SK-N-SH treated with all-trans-retinoic acid at 6 μM for 48 hours (cell line): ENCODE measurements at places on chromosomes 3 and 15.

- no peak for ATAC-seq
Observed at GRCh38 chr15:29233566-29233965, 36.1 kb downstream of the NSMCE3 start.

GRCh38 chr15:73891328-73892315 lies 18.3 kb downstream of the TBC1D21 start:
- no peak for ATAC-seq

- ATAC-seq = peak; percentile 70
Observed at GRCh38 chr3:134651347-134652041, 672 bp upstream of the KY start.

GRCh38 chr3:122357828-122358702 lies 25.0 kb downstream of the MIX23 start:
- ATAC-seq = peak; percentile 75

- no peak for ATAC-seq
Observed at GRCh38 chr3:10722911-10723310, 93.1 kb upstream of the SLC6A11 start.

DNA sequence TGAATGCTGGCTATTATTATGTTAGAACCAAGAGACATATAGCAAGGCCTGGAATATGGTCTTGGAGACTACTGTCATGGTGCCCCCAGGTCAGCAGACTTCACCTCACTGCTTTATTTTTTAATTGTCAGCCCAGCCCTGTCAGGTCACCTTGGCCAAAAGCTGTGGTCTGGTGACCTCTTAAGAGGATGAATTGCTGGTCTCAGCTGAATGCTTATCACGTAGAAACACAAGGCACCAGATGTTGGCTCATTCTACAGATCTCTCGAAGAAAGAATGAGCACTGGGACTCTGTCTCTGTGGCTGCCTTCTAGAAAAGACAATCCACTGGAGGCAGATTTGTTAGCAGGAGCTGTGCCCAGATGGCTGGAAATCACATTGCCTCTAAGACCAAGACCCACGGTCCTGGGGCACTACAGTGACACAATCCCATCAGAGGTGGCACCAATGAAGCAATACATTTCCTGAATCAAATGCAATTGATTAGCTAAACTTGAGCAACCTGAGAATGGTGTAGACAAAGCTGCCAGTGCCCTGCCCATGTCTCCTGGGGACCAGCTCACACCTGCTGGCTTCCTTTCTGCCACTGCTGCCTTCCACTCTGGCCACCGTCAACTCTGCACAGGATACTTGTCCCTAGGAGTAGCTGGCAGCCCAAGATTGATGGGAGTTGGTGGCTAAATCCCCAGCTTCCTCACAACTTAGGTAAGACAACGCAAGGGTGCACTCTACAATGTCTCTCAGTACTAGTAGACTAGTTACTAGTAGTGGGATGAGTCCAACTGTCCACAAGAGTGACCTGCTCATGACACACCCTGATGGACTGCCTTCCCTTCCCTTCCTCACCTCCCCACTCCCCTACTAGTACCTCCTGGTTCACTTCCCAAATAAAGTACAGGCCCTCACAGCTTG lies 384.9 kb upstream of the PROK2 start:
- no peak for ATAC-seq

DNA sequence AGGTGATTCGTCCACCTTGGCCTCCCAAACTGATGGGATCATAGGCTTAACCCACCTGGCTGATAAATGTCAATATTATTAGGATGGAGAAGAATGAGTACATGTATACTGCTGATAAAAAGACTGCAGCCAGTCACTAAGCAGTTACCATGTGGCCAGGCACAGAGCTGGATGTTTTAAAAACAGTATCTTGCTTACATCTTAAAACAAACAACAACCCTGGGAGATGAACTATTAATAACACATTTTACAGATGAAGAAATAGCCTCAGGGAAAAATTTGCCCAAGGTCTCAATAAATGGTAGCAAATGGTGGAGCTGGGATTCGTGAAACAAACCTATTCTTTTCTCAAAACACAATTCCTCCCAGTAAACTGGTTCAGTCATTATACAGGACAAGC lies 18.1 kb downstream of the IL17RD start:
- no peak for ATAC-seq

DNA sequence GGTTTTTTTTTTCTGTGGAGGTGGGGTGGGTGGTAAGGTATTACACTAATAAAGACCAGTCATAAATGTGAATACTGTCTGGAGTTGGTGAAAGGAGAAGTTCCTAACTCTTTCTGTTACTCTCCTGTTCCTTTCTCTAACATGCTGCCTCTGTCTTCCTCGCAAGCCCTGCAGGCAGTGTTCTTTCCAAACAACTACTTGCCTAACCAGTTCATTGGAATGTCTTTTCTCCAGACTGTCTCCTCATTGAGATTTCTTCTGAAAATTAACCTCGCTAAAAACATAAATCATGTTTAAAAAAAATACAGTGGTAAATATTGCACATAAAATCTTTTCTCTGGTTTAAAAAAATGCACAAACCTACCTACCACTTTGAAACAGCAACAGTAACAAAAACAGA lies 135.2 kb downstream of the TP63 start:
- ATAC-seq = no peak

DNA sequence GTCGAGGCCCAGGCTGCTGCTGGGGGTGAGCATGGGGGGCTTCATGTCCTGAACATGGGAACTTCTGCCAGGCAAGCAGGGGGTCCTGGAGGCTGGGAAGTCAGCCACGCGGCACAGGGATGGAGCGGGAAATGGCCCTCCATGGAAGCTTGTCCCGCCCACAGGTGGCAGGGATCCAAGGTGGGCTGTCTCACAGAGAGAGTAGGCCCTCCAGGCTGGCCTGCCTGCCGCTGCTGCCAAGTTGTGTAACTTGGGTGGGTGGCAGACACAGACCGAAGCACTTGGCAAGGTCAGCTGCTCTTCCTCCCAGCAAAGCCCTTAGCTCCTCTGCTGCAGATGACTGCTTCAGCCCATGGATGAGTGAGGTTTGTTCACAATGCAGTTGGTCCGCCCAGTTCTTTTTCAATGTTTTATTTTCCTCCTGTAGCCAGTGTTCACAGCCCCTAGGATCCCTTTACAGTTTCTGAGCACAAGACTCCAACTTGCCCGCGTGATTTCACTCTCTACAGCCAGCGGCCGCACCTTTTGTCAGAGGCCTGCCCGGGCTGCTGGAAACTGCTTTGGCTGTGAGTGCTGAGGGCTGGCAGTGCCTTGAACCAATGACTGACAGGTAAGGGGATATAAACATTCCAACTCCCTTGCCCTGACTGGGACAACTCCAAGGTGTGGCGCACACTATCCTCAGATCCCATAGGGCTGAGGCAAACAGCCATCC lies 26.7 kb downstream of the HCN4 start:
- no peak for ATAC-seq

GRCh38 chr3:175378348-175378747 lies 519.2 kb downstream of the NAALADL2 start:
- ATAC-seq = no peak

DNA sequence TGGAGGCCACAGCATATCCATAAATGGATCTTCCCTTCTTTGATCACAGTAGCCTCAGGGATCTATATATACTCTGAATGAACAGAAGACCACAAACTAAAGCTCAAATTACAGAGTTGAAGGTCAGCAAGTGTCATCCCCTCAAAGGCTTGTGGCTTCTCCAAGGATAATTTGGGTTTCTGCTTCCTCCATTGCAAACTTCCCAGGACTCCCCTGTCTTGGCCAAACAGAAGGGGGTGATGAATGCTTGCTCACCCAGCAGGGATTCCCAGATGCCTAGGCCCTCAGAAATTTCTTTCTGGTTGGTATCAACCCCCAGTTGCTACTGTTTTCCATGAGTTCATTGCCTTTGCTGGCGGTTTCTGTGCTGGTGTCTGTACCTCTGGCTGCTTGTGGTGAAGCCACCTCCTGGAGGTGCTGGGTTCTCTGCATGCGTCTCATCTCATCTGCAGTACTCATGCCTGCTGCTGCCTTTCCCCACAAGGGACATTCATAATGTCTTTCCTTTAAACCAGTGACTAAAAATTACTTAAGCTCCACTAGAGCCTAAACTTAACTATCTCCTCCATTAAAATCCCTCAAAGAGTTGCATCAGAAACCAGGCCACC lies 17.7 kb downstream of the ENTPD3 start:
- no peak for ATAC-seq

- no peak for ATAC-seq
Observed at GRCh38 chr3:181687190-181687589, 24.5 kb upstream of the SOX2 start.

- no peak for ATAC-seq
Observed at GRCh38 chr15:77032052-77032646, 37.2 kb downstream of the PSTPIP1 start.

GRCh38 chr3:171614318-171614921 lies 154.2 kb upstream of the TNIK start:
- ATAC-seq = no peak

DNA sequence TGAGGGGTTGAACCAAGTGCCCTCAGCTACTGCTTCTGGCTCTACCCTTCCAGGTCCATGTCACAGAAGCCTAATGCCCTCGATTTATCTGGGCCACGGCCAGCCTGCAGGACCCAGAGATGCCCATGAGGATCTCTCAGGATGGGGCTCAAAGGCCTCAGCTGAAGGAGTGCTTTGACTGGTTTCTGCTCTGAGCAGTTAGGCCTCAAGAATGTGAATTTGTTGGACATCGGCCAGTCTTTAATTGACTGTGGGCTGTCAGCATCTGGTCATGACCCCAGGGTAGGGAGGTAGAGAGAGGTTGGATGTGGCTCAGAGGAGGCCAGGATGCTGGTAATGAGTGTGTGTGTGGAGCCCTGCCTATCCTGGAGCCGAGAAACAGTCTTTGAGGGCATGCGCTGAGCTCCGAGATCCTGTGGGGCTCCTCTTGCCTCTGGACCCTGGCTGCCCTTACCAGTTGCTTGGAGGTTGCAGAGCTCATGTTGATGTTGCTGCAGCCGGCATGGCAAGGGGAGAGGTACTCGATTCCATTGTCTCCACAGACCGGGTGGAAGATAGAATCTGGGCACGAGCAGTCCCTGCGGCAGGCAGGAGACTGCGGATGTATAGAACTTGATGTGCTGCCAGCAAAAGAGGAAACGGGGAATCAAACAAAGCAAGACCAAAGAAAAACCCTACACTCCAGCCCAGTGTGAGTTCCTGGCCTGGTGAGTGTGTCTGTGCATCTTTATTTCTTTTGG lies 49.1 kb upstream of the RAB6B start:
- ATAC-seq = peak; percentile 82

GRCh38 chr3:80733522-80734176 lies 965.9 kb upstream of the ROBO1 start:
- ATAC-seq = no peak

DNA sequence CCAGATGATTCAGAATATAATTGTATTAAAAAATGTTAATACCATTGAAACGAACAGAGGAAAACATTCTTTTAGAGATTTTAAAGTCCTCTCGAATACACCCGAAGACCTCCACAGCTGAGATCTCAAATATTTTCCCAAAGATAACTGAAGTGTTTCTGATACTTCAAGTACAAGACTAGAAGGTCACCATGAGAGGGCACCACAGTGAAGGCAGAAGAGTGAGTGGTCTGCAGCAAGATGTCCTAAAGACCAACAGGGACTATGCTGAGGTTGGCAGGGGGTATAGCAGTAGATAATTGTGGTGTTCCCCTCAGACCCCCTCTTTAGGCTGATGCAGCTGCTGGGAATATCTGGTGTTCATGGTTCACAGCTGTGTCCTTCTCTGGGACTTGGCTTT lies 156.5 kb downstream of the PDCD6IP start:
- no peak for ATAC-seq

DNA sequence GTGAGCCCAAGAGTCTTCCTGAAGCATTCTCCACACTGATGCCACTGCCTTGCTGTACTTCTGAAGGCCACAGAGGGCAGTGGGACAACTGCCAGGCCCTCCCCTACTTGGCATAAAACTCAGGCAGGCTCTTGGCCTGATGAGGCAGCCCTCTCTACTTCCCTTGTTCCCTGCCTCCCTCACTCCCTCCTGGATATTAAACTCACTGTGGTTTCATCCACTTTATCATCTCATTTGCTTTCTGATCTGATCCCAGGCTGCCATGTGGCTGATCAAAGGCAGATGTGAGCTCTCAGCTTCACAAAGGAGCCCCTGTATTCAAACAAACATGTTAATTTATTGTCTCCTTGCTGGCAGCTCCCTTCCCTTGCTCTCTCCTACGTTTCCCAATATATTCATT lies 533.5 kb downstream of the IGSF11 start:
- ATAC-seq = peak; percentile 99

DNA sequence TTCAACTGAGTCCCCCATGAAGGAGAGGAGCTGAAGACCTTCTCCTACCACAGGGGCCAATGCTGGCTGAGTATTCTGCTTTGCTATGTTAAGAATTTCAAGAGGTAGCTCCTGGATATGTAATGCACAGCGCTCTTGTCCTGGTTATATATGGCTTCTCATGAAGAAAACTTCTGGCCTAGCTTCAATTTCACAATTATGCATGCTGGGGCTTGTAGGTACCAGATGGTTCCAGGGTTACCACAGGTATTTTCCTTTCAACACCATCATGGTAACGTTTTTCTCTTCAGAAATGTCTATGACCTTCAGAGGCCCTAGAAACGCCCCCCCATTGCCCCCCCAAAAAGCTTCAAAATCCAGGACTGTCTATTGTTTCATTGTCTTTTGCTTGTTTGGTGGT lies 311.7 kb upstream of the ICE2 start:
- ATAC-seq = no peak

- peak; percentile 56 for ATAC-seq
Observed at GRCh38 chr15:64162478-64162868, 349 bp downstream of the PPIB start.

GRCh38 chr15:78682693-78683410 lies 41.8 kb upstream of the CHRNB4 start:
- ATAC-seq = no peak

DNA sequence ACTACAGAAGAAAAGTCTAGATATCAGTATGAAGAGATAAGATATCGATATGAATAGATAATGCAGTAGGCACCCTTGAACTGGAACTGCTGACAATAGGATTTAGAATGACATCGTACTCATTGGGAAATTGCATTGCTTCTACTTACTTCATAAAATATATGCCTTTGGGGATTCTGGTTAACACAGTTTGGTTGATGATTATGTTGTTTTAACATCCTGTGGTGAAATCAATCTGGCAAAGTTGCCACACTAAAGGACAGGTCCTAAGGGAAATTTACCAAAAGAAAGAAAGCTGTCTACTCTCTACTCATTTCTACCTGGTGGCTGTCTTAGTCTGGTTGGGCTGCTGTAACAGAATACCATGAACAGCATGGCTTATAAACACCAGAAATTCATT lies 417.4 kb upstream of the DPH6 start:
- ATAC-seq = no peak

GRCh38 chr15:74380361-74381189 lies 13.1 kb upstream of the CYP11A1 start:
- no peak for ATAC-seq

DNA sequence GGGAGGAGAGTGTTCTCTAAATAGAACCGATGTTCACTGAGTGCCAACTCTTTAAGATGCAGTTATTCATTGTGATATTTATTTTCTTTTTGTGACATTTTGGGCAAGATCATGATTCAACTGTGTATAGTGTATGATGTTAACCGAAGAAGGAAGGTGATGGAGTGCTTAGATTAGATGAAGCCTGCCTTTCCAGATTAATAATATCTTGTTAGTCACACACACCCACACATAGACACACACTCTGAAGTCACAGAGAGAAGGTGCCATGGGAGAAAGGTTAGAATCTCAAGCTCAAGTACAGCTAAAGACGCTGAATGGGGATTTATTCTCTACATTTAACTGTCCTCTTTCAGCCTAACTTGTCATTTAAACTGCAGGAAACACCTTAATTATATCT lies 77.0 kb downstream of the SLC9A9 start:
- no peak for ATAC-seq

GRCh38 chr3:148173851-148174250 lies 523.9 kb upstream of the AGTR1 start:
- ATAC-seq = no peak
